ENCODE measurements at places on chromosomes 7 and 10. TPM values are rescaled to one million over a fixed set of nuclear protein-coding genes. Genes with fewer than 3 reads are reported as not detected.

- H3K27me3 ChIP-seq: peaks cover 3% of the 10 kb centered on the region
- H3K36me3 ChIP-seq: no peaks in the 10 kb centered on the region
- DNase-seq: no peak
- H3K27ac ChIP-seq: no peak overlapping the region
- no peak overlapping the region for H3K4me3 ChIP-seq
- no peaks in the 10 kb centered on the region for H3K4me1 ChIP-seq
Measured at GRCh38 chr10:29698773-29699490, 64.2 kb upstream of the SVIL start.

GRCh38 chr7:74452748-74453321 lies 871 bp upstream of the GTF2IRD1 start:
- H3K4me3 ChIP-seq: peak overlapping the region; percentile 94
- peak overlapping the region; percentile 72 for H3K27ac ChIP-seq
- H3K36me3 ChIP-seq: peaks cover 3% of the 10 kb centered on the region
- peaks cover 22% of the 10 kb centered on the region for H3K4me1 ChIP-seq

DNA sequence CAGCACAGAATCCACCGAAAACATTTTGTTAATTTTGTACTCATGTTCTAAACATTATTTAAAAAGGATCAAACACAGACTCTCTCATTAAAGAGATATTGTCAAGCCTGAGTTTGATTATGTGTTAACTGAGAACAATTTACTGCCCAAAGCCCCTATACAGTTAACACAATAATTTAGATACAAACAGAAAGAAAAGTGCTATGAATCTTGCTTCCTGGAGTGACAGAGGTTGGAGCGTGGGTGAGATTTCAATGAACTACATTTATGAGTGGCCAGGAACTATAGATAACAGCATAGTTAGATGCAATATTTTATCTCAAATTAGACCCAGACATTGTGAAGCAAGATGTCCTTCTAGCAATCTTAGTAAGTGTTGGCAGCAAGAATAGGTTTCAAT lies 448.9 kb upstream of the ETV1 start:
- no peaks in the 10 kb centered on the region for H3K4me1 ChIP-seq
- DNase-seq: no peak
- no peak overlapping the region for H3K27ac ChIP-seq
- H3K36me3 ChIP-seq: no peaks in the 10 kb centered on the region
- no peaks in the 10 kb centered on the region for H3K27me3 ChIP-seq

DNA sequence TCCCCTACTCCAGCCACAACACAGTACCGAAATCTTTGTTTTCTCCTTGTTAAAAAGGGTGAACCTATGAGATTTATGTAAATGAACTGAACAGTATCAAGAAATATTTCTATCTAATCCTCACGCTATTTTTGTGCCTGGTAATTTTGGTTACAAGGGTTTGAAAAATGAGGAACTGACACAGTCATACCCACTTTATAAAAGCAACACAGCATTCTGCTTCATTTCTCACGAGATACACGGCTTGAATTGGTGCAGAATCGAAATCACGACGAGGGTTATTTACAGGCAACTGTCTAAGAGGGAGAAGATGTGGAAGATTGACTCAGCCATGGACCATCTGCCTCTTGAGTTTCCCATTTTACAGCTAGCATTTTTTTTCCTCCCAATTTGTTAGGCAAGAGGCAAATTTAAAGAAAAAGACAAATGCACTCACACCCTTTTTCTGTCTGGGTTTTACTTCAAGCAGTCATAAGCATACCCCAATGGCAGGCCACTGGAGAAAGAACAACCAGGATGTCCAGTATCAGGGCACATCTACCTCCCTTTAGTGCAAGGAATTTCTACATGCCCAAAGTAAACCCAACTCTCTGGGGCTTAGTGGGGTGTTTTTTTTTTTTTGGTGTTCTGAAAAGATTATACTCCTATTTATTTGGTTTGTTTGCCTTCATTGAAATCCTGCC lies 108.1 kb downstream of the ITGB8 start:
- DNase-seq: no peak
- H3K27me3 ChIP-seq: no peaks in the 10 kb centered on the region
- H3K36me3 ChIP-seq: no peaks in the 10 kb centered on the region
- no peaks in the 10 kb centered on the region for H3K4me1 ChIP-seq
- H3K4me3 ChIP-seq: no peak overlapping the region

- no peaks in the 10 kb centered on the region for H3K36me3 ChIP-seq
- no peak for DNase-seq
- no peaks in the 10 kb centered on the region for H3K27me3 ChIP-seq
- H3K4me1 ChIP-seq: no peaks in the 10 kb centered on the region
- no peak overlapping the region for H3K27ac ChIP-seq
- H3K4me3 ChIP-seq: no peak overlapping the region
Measured at GRCh38 chr7:45919231-45919784, 1.8 kb downstream of the IGFBP3 start.

DNA sequence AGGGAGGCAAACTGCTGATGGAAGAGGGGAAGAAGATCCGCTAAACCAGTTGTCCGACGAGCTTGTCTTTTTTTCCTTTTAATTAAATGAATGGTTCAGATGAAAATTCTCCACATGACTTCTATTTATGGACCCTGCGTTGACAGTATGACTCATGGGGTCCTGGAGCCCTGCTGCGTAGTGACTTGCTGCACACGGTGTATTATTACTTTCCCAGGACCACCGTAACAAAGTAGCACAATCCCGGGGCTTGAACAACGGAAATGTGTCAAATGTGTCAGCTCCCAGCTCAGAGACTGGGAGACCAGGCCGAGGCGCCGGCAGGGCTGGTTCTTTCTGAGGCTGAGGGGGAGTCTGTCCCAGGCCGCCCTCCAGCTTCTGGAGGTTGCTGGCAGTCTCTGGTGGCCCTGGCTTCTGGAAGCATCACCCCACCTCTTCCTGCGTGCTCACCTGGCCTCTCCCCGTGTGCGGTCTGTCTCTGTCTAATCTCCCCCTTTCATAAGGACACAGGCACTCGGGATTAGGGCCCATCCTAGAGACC lies 33.8 kb upstream of the MNX1 start:
- H3K4me3 ChIP-seq: no peak overlapping the region
- H3K4me1 ChIP-seq: peaks cover 25% of the 10 kb centered on the region
- H3K27me3 ChIP-seq: peaks cover 89% of the 10 kb centered on the region

DNA sequence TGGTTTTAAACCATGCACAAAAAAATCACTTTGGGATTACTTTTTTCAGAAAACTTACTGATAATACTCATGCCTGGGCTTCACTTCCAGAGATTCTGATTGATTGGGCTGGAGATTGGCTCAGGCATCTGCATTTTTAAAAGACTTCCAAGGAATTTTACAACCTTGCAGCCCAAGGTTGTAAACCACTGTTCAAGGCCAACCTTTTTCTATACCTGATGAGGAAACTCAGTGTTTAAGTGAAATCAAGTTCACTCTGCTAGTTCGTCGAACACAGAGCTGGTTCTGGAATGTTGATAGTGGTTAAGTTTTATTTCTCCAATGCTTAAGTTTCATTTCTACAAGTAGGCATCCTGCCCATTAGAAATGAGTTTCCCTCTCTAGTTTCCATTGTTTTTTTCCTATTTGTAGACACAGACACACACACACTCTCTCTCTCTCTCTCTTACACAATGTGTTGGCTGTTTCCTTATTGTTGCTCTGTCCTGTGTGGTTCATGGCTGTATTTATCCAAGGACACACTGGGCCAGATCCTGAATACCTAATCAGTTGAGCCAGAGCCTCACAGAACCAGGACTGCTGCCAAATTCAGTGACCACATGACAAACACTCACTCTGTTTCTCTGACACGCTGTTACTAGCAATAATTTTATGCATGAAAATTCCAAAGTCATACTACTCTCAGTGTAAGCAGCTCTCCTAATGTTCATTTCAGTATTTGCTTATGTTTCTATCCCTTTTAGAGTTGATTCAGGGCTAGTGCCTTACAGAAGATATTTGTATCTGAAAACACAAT lies 3.7 kb upstream of the IFIT1B start:
- H3K27me3 ChIP-seq: no peaks in the 10 kb centered on the region
- H3K36me3 ChIP-seq: no peaks in the 10 kb centered on the region
- H3K27ac ChIP-seq: peak overlapping the region; percentile 12
- no peak overlapping the region for H3K4me3 ChIP-seq
- peak; percentile 36 for DNase-seq
- no peaks in the 10 kb centered on the region for H3K4me1 ChIP-seq

DNA sequence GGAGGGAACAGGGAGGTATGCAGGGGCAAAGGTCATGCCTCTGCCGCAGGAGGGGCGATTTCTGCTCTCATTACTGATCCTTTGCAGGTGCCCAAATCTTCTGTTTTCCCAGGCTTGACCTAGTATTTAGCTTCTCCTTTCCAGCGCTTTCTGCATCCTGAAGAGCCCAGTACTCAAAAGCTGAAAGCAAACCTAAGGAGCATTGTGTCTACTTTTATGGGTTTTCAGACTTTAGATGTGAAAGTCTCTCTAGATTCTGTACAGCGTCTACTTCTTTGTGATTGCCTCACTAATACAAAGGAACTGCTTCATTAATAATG lies 560 bp downstream of the GBF1 start:
- H3K27ac ChIP-seq: peak overlapping the region; percentile 75
- H3K4me1 ChIP-seq: peaks cover 10% of the 10 kb centered on the region
- no peak for DNase-seq

DNA sequence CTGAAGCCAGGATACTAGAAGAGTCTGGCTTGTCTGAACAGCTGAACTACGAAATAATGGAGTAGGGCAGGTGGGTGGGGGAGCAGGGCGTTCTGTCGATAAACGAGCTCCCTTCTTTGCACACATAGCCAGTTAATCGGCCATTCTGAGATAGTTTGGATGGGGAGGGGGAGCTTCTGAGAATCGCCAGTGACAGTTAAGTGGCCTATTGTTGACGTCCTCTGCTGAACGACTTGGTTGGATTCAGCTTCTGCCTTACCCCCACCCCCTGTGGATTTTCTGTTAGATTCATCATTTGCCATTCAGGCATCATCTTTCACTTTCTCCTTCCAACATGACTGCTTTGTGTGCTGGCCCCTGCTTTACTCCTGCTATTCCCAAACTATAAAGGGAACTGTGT lies 520 bp downstream of the CPA5 start:
- peaks cover 40% of the 10 kb centered on the region for H3K27me3 ChIP-seq
- no peak overlapping the region for H3K27ac ChIP-seq
- no peaks in the 10 kb centered on the region for H3K4me1 ChIP-seq
- DNase-seq: no peak
- no peaks in the 10 kb centered on the region for H3K36me3 ChIP-seq
- H3K4me3 ChIP-seq: no peak overlapping the region

DNA sequence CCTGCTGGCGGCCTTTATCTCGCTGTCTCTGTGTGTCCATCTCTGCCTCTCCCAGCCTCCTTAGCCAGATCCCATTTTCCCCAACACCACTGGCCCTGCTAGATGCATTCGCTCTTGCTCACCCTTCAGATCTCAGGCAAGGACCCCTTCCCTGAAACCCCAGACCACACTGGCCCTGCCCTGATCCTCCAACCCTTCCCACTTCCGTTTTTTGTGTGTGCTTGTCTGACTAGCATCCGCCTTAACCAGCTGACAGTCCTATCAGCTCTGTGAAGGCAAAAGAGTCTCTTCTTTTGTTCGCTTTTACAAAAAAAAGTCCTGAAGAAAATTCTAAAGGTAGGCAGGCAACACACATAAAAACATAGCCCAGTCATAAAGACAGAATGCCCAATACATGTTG lies 28.7 kb downstream of the CHST15 start:
- H3K4me3 ChIP-seq: no peak overlapping the region
- no peaks in the 10 kb centered on the region for H3K27me3 ChIP-seq
- no peak overlapping the region for H3K27ac ChIP-seq
- H3K4me1 ChIP-seq: no peaks in the 10 kb centered on the region
- H3K36me3 ChIP-seq: no peaks in the 10 kb centered on the region
- no peak for DNase-seq

- H3K36me3 ChIP-seq: no peaks in the 10 kb centered on the region
- H3K4me1 ChIP-seq: no peaks in the 10 kb centered on the region
- H3K27me3 ChIP-seq: no peaks in the 10 kb centered on the region
- DNase-seq: no peak
- H3K4me3 ChIP-seq: no peak overlapping the region
Measured at GRCh38 chr7:84462259-84462658, 267.7 kb upstream of the SEMA3A start.

GRCh38 chr7:155361346-155361680 lies 63.6 kb downstream of the INSIG1 start:
- H3K4me1 ChIP-seq: no peaks in the 10 kb centered on the region
- H3K27me3 ChIP-seq: peaks cover 68% of the 10 kb centered on the region
- H3K36me3 ChIP-seq: no peaks in the 10 kb centered on the region
- no peak overlapping the region for H3K27ac ChIP-seq
- no peak overlapping the region for H3K4me3 ChIP-seq

GRCh38 chr7:111568870-111569462 lies 6.7 kb upstream of the IMMP2L start:
- H3K36me3 ChIP-seq: no peaks in the 10 kb centered on the region
- no peak overlapping the region for H3K27ac ChIP-seq
- DNase-seq: no peak
- H3K27me3 ChIP-seq: no peaks in the 10 kb centered on the region
- no peak overlapping the region for H3K4me3 ChIP-seq
- no peaks in the 10 kb centered on the region for H3K4me1 ChIP-seq

- no peak overlapping the region for H3K27ac ChIP-seq
- H3K27me3 ChIP-seq: no peaks in the 10 kb centered on the region
- DNase-seq: no peak
- H3K36me3 ChIP-seq: no peaks in the 10 kb centered on the region
- no peak overlapping the region for H3K4me3 ChIP-seq
Measured at GRCh38 chr7:135998081-135998480, 20.9 kb upstream of the MTPN start.

GRCh38 chr7:47044625-47045024 lies 537.3 kb downstream of the TNS3 start:
- DNase-seq: no peak
- no peak overlapping the region for H3K4me3 ChIP-seq
- no peaks in the 10 kb centered on the region for H3K4me1 ChIP-seq
- no peak overlapping the region for H3K27ac ChIP-seq
- no peaks in the 10 kb centered on the region for H3K36me3 ChIP-seq
- no peaks in the 10 kb centered on the region for H3K27me3 ChIP-seq

DNA sequence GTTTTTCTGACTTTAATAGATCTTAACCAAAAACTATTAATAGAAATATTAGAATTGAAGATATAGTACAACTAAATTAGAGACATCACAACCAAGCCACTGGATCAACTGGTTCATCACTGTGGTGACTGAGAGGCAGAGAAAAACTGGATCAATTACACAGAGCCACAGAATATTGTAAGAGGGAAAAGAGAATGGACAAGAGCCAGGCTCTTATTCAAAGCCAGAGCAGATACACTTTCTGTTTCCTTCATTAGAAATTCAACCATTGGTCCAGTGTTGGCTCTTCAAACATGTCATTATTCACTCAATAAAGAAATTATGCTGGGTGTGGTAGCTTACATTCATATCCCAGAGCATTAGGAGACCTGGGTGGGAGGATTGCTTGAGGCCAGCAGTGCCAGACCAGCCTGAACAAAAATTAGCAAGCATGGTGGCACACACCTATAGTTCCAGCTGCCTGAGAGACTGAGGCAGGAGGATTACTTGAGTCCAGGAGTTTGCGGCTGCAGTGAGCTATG lies 295.1 kb downstream of the NEBL start:
- H3K4me1 ChIP-seq: no peaks in the 10 kb centered on the region
- H3K27ac ChIP-seq: no peak overlapping the region
- no peaks in the 10 kb centered on the region for H3K27me3 ChIP-seq
- H3K36me3 ChIP-seq: no peaks in the 10 kb centered on the region
- no peak for DNase-seq

- DNase-seq: no peak
- no peak overlapping the region for H3K27ac ChIP-seq
- H3K27me3 ChIP-seq: no peaks in the 10 kb centered on the region
- no peaks in the 10 kb centered on the region for H3K36me3 ChIP-seq
Measured at GRCh38 chr10:24370877-24371276, 161.9 kb downstream of the KIAA1217 start.

Gene CEP55
- 15.8 TPM for total RNA-seq

Gene CRCP
- total RNA-seq: 43.4 TPM

Gene CXCL12
- 0.18 TPM for total RNA-seq

Gene OPN4
- not detected for total RNA-seq

Gene MSMB
- total RNA-seq: not detected

Gene MGAM2
- total RNA-seq: 0.02 TPM

Gene UFSP1
- total RNA-seq: 7.8 TPM

Gene TCF7L2
- 2.0 TPM for total RNA-seq

Gene TET1
- total RNA-seq: 20.6 TPM
